ENCODE measurements at places on chromosomes 4 and X.

DNA sequence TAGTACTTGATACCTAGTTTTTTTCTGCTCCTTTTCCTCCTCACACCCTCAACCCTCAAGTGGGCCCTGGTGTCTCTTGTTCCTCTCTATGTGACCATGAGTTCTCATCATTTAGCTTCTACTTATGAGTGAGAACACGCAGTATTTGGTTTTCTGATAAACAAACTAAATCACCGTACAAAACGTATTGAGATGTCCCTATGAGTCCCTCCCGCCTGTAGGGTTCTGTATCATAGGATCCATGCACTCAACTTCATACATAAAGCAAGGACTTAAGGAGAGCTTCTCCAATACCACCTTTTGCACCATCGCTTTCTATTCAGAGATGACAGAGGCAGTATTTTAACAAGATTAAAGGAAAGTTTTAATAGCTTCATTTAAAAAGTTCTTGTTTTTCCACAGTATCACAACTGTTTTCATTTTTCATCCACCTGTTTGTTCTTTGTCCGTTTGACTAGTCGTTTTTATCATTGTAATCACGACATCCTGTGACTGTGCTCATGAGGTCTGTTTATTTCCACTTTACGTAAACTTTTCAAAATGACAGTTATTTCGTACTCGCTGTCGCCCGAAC is 457 bp upstream of the RAB9A start:
- DNase-seq: no peak

DNA sequence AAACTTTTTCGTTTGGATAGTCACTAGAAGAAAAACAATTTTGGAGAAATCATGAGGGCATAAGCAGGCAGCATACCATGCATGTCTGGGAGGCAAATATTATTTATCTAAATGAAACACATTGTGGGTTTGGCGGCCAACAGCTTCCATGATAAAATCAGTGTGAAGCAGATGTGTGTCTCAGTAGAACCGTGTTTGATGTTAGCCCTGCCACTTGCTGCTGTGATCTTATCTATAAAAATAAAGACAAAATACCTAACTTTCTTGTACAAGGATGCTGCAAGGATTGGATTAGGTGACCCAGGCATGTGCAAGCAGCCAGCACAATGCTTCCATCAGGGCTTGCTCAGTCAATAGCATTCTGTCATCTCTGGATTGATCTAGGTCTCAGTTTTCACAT is 341.4 kb downstream of the PACRGL start:
- DNase-seq: no peak

DNA sequence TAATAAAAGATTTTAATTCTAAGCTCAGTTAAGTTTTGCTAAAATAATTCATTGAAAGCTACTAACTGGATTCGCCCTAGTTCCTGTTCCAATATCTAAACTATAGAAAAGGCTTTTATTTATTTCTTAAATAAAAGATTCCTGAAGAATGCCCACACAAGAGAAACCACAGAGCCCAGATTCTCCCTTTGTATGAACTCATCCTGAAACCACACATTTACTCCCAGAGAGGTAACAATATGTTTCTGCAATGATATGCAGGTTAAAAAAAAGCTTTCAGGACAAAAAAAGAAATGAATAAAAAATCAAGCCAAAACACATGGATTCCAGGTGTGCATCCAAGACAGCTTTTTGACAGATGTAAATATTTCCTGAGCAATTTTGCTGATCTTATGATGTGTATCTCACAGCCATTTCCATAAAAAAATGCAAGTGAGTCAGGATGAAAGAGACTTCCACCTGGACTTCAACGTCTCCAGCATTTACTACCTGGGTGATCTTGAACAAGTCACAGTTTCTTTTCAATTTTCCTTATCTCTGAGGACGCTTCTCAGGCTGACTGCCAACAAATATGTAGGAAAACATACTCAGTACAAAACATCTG is 234.4 kb upstream of the FAT1 start:
- DNase-seq: no peak

DNA sequence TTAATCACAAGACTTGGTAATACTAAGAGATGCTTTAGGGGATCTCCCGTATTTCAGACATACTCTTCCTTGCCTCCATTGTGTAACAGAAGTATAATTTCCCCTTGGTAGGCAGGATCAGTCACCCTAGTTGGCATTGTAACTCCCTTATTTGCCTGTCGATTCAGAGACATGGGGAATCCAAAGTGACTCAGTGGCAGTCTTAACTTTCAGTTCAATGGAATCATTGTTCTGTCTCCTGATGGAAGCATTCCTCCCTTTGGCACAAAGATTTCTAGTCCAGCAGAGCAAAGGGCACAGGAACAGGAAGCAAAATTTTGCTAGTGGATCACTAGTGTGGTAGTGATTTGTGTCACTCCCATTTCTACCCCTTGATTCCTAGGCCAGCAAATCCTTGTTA is 80.4 kb downstream of the DCUN1D4 start:
- DNase-seq: no peak

DNA sequence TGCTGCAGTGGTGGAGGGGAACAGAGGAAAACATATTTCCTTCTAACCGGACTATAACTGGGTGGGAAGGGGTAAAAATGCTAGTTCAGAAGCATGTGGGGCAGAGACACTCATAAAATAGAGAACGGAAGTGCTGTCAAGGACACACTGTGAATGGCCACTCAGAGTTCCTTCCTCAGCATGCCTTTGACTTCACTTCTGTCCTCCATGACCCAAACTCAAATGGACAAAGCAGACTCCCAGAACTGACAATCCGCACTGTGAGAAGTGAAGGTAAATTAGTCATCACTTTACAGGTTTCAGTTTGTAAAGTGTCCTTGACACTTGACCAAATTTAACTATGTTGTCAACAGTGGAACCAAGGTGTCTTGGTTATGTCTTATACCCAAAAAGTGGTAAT is 30.2 kb upstream of the ELF2 start:
- no peak for DNase-seq

DNA sequence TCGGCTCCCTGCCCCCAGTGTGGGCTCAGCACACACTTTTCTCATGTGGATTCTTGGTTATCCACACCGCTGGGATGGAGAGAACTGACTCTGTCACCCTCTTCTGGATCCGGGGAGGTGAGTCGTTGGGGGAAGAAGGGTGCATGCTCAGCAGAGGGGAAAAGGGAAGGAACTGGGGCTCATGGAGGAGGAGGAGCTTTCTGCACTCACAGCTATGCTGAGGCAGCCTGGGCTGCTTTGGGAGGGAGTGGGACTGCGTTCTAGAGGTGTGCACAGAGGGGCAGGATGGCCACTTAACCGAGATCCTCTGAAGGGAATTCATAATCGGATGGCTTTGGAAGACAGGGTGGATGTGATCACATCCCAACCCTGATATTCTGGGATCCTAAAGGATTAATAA is 51.6 kb downstream of the RTL5 start:
- no peak for DNase-seq

DNA sequence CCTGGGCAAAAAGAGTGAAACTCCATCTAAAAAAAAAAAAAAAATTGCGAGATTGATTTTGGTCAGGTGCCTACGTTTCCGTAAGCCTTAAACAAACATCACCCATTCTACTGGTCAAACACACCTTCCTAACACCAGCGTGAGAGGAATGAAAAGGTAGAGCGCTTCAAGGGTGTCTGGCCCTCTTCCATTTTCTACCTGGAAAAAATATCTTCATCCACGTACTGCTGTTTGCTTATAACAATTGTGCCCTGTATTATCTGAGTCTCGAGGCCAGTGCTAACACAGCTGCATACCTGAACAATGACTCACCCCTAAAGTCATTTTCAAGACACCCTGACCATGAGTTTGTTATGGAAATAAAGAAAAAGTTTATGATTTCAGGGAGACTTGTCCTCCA is 13.9 kb downstream of the TMSB4X start:
- DNase-seq: no peak

DNA sequence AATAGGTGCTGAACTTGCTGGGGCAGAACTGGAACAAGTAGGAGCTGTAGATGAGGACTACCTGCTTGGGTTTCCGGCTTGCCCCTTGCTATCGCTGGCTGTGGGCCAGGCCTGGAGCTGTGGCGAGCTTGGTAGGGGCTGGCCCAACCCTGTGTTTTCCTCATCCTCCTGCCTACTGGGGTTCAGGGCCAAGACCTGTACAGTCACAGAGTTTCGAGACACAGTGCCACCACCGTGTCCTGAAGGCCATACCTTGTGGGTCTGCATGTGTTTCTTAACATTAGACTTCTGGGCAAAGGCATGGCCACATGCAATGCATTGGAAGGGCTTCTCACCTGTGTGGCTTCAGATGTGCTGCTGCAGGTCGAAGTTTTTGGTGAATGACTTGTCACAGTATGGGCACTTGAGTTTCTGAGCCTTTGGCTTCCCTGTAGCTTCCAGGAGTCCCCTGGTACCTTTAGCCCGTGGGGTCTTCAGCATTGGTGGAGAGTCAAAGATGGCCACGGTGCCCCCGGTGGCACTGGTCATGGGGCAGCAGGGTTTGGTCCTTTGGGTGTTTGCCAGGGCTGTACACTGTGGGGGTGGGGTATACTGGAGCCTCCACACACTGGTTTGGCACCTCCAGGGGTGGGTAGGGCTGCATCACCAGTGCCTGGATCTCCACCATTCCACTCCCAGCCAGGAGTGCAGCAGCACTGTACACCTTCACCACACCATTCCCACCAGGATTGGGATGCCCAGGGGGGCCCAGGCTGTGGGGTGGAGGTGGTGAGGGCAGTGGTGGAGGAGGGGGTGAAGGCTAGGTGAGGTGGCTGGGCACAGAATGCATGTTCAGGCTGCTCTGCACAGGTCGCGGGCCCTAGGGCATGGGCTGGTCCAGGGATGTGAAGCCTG is 52.1 kb downstream of the CFAP299 start:
- DNase-seq: no peak

GRCh38 chr4:110128472-110128919 is 69.9 kb downstream of the ELOVL6 start:
- no peak for DNase-seq

DNA sequence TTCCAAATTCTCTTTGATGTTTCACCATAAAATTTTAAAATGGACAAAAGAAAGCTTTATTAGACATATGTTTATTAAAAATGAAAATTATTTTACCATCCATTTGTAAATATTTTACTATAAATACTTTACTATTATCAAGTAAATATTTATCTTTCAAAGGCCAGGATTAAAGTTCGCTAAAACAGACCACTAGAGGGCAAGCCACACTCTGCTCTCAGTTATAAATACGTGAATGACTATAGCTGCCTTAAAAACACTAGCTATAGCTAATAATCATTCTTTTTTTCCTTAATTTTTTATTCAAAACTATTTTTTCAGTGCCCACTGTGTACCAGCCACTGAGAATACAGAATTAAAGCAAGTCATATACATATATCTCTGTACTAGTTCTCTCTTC is 38.6 kb downstream of the UNC5C start:
- no peak for DNase-seq

GRCh38 chr4:113979148-113979904 is at the start of gene ARSJ:
TSS of gene ARSJ (minus strand) at chr4:113979647. CDS start at chr4:113978834, 813 bp downstream.
- no peak for DNase-seq

DNA sequence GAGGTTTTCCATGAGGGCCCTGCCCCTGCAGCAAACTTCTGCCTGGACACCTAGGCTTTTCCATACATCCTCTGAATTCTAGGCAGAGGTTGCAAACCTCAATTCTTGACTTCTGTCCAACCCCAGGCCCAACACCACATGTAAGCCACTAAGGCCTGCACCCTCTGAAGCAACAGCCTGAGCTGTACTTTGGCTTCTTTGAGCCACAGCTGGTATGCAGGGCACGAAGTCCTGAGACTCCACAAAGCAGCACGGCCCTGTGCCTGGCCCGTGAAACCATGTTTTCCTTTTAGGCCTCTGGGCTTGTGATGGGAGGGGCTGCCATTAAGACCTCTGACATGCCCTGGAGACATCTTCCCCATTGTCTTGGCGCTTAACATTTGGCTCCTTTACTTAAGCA is 728.4 kb upstream of the FTHL17 start:
- no peak for DNase-seq

DNA sequence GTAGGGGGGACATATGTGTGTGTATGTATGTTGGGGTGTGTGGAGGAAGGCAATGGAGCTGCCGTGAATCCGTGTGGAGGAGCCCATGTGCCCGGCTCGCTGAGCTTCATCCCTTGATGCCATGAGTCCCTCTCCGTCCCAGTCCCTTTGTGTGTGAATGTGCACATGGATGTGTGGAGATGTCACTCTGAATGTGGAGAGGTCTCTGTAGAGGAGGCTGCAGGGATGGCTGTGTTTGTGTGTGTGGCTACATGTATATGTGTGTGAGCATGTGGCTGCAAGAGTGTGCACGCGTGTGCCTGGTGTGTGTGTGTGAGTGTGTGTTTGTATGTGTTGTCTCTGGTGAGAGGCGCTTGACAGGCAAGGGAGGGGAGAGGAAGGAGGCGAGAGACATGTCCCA is 1.3 kb downstream of the DLG3 start:
- DNase-seq: no peak

- DNase-seq: no peak
These were observed 136.0 kb upstream of the NPY2R start for GRCh38 chr4:155072417-155072816.

GRCh38 chr4:55732864-55733263 is 86.7 kb upstream of the EXOC1L start:
- no peak for DNase-seq

- no peak for DNase-seq
These were observed 590 bp upstream of the NAF1 start for GRCh38 chr4:163167333-163167626.

DNA sequence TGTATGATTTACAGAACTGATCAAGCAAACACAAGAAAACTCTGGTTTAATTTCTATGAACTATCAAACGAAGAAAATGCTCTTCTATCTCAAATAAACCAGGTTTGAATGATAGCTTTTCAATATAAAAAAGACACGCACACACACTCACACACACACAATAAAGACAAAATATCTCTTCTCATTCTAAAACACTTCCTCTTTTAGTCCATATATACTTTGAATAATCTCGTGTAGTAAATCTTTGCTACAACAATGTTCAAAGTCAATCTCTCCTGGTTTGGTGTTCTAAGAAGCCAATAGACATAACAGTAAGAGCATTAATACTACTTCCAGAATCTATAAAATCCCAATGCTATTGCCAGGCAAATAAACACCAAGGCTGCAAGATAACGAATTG is 13.3 kb downstream of the CXCL2 start:
- no peak for DNase-seq

DNA sequence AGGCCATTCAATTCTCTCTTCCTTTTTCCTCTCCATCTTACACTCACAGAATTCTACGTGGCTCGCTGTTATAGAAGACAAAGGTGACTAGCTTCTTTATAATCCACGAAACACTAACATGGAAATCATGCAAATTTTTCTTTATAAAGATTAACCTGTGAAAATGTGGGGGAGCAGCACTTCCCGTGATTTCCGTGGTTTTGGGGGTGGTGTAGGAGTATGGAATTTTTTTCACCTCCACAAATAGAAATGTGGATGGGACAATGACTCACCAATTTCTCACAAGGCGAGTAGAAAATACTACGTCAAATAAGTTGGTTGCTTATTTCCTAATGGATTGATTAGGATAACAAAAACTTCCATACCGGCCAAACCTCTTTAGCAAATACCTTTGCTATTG is 719.2 kb upstream of the TENM3 start:
- DNase-seq: no peak

DNA sequence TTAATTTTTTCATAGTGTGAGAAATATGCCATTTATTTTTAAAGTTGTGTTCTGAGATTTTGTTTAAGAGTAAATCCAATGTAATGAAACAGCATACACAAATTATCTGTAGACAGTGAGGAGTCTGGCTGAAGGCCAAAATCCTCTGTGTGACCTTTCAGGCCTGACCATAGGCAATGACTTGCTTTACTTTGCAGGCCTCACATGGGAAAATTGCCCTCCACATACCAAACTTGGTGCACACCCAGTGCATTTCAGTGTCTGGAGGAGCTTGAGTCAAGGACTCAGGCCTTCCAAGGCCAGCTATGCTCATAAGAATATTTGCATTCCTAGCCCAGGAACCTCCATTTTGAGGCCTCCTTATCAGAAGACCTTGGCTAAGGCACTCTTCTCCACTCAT is 430.1 kb downstream of the GABRG1 start:
- no peak for DNase-seq

Data from stimulated activated CD4-positive, alpha-beta T cell treated with anti-CD3 and anti-CD28 coated beads, Interleukin-12 subunit alpha, Interleukin-12 subunit beta, amount 100 ng/mL, for 48 hours (primary cell).